Effector memory CD8-positive, alpha-beta T cell (primary cell): ENCODE measurements at places on chromosomes 7 and 10.

DNA sequence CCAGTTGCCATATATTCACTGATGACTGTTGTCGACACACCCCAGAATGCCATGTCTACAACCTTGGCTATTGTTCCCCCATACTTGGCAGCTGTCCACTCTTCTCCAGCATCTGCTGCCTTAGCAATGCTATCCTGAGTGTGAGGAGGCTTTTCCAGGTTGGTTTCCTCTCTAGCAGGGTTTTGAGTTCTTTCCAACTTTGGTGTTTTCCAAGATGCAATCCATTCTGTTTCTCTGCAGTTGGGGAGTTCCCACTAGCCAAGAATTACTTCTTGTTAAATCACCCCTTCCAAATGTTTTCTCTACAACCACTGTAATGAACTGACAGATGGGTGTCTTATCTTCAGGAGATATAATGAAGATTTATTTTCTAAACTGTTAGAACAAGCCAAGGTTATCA, 617.4 kb downstream of the CCSER2 start:
- no peak for DNase-seq

- no peak for DNase-seq
These were observed 88.0 kb downstream of the PDGFA start for GRCh38 chr7:431658-432111.

- DNase-seq, result no peak
These were observed 11.3 kb upstream of the HGF start for GRCh38 chr7:81780914-81781693.

- no peak for DNase-seq
These were observed 223.7 kb downstream of the LHFPL3 start for GRCh38 chr7:104552102-104552501.

DNA sequence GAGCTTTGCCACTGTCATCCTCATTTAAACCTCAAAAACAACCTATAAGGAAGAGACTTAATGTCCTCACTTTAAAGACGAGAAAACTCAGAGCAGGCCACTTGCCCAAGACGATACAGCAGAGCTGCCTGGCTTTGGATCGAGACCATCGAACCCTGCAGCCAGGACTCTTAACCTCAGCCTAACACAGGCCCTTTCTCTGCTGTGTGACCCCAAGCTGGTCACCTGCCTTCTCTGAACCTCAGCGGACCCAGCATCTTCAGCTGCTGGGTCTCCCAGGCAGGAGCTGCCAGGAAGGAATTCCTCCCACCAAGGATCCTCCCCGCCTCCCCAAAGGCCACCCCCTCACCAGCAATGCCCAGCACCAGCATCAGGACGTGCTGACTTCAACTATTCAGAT, 32.7 kb downstream of the TNRC18 start:
- no peak for DNase-seq

DNA sequence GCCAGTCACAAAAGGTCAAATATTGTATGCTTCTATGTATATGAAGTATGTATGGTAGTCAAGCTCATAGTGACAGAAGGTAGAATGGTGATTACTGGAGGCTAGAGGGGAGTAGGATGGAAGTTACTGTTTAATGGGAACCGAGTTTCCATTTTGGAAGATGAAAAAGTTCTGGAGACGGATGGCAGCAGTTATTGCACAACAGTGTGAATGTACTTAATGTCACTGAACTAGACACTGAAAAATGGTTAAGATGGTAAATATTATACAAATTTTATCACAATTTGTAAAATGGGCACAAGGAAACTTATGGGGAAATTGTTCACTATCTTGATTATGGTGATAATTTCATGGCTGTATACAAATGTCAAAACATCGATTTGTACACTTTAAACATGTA, 284.6 kb downstream of the GFRA1 start:
- DNase-seq, result no peak

DNA sequence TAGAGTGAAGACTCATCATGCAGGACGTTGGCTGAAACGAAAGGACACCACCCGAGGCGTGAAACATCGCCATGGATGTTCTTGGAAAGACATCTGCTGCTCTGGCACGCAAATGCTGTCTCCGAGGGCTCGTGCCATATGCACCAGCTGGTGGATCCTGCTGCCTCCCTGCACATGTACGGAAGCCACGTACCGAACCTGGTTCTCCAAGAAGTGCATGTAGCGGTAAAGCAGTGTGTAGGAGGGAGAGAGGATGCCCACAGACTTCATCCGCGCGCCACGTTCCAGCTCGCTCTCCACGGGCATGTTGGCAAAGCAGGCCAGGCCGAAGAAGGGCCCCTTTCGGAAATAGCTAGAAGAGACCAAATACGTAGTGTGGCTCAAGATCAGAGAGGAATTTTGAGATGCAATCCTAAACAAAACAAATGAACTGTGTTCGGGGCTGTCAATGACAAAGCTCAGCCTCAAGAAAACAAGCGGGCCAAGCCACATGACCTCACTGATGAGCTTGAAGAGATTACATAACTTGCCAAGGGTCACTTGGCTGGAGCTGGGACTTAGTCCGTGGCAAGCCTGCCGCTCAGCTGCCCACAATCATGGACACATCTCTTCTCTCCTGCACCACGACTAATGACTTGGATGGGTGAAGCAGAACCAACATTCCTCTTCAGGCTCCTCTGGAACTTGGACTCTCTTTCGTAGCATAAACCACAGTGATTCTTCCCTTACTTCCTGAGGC, 16.5 kb downstream of the DENND11 start:
- DNase-seq, result no peak

- no peak for DNase-seq
These were observed 9.6 kb upstream of the AGMO start for GRCh38 chr7:15571301-15571878.

DNA sequence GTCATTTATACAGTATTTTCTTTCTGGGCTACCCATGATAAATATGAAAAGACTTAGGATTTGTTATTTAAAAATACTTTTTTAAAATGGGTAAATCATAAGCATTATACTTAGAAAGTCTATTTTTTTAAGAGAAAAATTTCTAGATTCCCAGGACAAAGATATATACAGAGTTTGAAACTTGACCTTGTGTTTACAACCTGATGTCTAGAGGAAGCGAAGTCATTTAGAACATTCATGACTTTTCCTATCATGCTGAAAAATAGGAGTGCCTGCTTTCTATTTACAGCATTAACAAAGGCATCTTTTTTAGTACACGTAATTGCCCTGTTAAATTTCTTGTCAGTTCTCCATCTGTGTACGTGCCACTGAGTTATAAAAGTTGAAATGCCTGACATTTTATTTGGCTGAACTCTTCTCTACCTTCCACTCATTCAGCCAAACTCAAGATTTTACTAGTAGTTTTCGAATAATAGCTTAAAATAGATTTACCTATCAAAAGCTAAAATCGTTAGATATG, 23.0 kb downstream of the GNAT3 start:
- no peak for DNase-seq

DNA sequence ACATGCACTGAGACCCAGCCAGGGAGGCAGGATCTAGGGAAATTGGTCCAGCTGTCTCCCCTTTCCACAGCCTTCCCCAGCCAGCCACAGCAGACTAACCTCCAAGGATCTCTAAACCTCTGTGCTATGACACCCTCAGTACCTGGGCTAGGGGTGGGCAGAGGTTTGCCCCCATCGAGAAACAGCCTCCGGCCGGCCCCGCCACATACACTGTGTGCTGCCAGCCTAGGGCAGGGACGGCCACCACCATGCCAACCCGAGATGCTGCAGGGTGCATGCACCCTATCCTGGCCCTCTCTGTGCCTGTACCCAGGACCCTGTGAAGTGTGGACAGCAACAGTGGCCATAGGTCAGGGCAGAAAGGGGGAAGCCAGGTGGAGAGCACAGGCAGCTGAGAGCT, 58.1 kb downstream of the PARP12 start:
- DNase-seq, result no peak

GRCh38 chr7:17205910-17206309, 92.5 kb upstream of the AHR start:
- DNase-seq, result no peak

DNA sequence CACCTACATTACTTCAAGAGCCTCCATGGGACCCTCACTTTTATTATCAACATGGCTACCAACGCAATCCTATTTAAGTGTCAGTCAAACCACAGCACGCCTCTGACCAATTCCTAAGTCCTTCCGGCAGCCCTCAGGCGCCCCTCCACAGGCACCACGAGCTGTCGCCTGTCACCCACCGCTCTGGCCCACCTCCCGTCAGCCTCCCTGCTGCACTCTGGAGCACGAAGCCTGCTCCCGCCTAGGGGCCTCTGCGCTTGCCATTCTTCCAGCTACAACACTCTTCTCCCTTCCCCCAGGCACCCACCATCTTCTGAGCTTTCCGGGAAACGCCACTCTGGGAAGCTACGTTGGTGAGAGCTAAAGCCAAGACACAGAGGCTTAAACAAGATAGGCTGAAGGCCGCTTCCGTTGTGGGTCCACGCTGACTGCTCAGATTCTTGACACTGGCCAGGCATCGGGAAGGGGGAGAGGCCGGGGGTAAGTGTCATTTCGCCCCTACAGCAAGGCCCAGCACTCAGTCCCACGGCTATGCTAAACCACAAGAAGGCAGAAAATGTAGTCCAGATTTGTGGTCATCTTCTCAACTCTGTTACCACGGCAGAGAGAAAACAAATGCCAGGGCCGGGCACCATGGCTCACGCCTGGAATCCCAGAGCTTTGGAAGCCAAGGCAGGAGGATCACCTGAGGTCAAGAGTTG, 56.7 kb downstream of the GNA12 start:
- DNase-seq, result no peak

DNA sequence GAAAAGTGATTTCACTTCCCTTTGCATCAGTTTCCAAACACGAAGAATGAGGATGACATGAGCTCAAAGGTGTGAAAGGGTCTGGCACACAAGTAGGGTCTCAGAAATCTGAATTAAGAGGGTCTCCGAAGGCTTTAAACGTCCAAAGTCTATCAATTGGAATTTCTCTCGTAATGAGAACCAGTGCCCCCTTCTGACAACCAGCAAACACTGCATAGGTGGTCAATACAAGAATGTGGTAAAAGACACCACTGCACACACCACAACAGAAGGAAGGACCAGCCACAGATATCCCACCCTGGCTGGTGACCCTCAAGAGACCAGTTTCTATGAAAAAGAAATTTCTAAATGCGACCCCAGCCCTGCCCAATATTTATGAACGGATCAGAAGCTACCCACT, 78.1 kb downstream of the CALN1 start:
- no peak for DNase-seq

DNA sequence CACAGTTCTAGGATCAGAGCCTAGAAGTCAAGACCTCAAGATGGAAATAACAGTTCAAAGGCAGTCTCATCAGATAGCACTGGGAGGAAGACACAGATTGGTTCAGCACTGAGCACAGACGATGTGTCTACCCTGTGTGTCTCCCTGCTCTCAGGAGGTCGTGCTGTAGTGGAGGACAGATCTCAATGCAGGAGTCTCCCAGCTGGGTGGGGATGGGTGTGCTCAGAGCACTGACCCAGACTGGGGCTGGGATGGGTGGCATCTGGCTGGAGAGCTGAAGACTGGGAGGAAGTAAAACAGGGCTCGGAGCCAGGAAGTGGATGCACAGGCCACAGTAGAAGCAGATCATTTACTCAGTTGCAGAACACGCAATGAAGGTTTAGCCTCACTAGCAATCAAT, 69.5 kb upstream of the GDF10 start:
- no peak for DNase-seq

GRCh38 chr10:89615824-89616223, 29.2 kb downstream of the PANK1 start:
- no peak for DNase-seq

GRCh38 chr7:75055155-75055554, 18.4 kb downstream of the RCC1L start:
- DNase-seq, result no peak

GRCh38 chr7:125032943-125033342, 103.3 kb upstream of the POT1 start:
- no peak for DNase-seq

GRCh38 chr7:158811894-158812293, 17.4 kb downstream of the ESYT2 start:
- no peak for DNase-seq

DNA sequence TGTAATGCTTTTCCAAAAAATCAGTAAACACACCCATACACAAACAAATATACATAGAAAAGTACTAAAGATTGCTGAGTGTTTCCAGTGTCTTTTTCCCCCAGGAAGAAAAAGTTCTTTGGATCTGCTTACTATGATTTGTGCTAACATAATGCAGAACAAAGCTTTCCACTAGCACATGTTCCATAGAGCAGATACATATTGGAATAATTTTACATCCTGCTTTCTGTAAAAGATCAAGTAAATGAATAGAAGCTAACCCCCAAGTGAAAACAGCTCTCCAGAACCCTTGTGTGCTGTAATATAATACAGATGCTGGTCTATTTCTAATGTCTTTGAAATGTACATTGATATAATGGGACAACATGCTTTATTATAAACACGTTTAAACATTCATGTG, 125.5 kb downstream of the PON1 start:
- DNase-seq, result no peak

GRCh38 chr7:157150882-157151281, 12.2 kb downstream of the UBE3C start:
- DNase-seq, result no peak

DNA sequence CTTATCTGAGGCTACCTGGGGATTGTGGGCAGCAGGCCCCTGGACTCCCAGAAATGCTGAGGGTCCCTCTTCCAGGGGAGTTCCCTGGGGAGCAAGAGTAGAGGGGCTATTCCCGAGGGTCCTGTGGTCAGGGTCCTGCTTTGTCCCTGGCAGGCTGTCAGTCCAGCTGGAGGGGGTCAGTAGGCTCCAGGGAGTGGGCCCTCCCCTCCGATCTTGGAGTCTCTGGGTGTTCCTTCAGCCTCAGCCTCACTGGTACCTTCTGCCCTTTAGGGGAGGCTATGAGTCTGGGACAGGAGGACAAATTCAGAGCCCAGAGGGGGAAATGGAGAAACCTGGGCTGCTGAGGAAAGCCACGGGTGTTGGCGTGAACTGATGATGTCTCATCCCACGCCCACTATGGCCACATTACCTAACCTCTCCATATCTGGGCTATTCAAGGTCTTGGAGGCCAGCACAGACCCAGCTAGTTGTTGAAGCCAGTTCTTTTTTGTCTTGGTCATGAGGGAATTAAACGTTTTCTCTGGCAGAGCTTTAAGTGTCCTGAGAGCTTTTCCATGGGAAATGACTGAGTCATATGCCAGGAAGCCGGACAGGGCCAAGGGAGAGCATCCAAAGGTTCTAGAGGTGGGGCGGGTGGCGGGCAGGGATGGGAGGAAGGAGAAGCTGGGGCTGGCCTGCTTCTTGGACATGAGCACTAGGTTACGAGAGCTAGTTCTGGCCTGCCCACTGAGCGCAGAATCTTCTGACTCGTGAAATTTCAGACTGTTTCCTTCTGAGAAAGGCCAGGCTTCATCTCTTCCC, 6.2 kb downstream of the CALHM2 start:
- DNase-seq, result no peak

- DNase-seq, result no peak
These were observed 189.5 kb downstream of the ARHGAP12 start for GRCh38 chr10:31739146-31739545.

- no peak for DNase-seq
These were observed 32.6 kb upstream of the HABP2 start for GRCh38 chr10:113520261-113520660.

DNA sequence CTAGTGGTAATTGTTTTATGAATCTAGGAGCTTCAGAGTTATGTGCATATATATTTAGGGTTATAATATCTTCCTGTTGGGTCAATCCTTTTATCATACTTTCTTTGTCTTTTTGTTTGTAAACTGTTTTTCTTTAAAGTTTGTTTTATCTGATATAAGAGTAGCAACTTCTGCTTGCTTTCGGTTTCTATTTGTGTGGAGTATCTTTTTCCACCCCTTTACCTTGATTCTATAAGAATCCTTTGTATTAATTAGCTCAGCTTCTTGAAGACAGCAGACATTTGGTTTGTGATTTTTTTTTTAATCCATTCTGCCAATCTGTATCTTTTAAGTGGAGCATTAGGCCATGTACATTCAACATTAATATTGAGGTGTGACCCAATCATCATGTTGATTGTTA, 9.3 kb downstream of the CASP7 start:
- DNase-seq, result no peak
